Neural progenitor cell (in vitro differentiated cells): ENCODE measurements at places on chromosomes 11 and 22.

DNA sequence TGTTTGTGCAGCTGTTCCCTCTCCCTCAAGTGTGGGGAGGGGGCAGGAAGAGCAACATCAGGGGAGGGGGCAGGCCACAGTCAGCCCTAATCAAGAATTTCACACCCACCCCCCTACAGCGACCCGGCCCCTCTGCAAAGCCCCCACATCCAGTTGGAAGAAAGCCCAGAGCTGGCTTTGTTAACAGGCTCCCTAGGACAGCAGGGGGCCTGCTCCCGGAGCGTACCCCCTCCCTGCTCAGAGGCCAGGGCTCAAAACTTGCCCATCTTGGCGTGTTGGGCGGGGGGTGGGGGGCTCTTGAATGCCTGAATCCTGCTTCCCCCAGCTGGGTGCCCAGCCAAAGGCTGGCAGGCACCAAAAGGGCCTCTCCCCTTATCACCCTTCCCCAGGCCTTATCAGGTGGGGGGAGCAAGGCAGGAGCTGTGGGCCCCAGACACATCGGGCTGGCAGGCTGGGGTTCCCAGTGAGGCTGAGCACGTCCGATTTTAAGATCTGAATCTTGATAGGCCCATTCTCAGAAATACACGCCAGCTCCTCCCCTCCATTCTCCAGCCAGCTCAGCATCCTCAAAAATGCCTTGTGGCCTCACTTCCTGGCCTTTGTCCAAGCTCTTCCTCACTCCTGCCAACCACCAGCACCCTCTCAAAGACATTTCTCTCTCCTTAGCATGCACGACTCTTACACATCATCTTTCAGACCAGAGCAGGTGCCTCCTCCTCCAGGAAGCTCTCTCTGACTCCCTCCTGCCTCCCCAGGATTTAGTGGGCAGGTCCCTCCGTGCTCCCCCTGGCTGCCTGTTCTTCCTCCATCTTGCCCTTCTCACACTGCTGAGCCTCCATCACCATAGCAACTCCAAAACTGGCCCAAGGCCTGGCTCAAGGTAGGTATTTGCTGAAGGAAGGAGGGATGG is 384.8 kb downstream of the MN1 start:
- DNase-seq, result peak; percentile 49

- DNase-seq, result no peak
These were observed 18.7 kb downstream of the DRICH1 start for GRCh38 chr22:23613193-23613972.

- DNase-seq, result no peak
These were observed 3.0 kb downstream of the TTC12 start for GRCh38 chr11:113317339-113317738.

DNA sequence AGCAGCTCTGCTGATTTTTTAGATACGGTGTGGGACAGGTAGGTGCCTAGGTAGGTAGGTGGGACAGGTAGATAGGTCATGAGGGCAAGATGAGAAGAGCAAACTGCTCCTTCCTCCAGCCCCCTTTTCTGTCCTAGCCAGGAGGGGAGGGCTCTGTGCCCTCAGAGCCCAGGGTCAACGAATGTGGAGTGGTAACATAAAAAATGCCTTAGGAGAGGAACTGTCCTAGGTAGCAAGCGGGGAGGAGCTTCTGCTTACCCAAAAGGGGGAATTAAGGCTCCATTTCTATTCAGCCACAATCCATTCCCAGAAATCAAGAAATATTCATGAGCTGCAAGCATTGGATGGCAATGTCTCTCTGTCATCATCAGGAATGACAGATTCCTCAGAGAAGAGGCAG is 234.8 kb downstream of the GRIK4 start:
- DNase-seq, result peak; percentile 32

GRCh38 chr11:15758857-15759465 is 597.4 kb downstream of the SOX6 start:
- DNase-seq, result no peak

DNA sequence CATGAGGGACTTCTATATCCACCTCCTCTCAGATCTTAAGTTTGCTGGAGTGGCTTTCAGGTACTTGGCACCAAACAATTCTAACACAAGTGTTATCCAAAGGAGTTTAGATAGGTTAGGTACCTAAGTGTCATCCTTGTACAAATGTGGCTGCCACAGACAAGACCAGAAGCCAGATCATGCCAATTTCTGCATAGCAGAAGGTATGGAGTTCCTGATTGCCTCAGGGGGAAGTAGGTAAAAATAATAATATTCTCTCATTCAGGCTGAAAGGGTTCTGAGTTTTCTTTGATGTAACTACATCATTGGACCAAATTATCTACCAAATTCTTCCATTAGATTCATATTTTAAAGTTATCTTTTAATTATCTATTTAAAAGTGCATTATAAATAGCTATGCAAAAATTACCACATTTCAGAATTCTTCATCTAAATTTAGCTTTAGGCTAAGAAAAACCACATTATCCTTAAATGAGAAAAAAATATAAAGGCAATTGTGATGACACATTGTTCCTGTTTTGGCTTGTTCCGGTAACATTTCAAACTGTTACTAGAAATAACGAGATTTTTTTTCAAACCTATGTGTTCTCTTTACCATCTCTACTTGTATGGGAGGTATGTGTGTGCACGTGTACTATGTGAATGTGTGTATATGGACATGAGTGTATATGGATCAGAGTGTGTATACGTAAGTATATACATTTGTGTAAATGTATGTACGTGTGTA is 66.2 kb upstream of the POU2AF2 start:
- no peak for DNase-seq

DNA sequence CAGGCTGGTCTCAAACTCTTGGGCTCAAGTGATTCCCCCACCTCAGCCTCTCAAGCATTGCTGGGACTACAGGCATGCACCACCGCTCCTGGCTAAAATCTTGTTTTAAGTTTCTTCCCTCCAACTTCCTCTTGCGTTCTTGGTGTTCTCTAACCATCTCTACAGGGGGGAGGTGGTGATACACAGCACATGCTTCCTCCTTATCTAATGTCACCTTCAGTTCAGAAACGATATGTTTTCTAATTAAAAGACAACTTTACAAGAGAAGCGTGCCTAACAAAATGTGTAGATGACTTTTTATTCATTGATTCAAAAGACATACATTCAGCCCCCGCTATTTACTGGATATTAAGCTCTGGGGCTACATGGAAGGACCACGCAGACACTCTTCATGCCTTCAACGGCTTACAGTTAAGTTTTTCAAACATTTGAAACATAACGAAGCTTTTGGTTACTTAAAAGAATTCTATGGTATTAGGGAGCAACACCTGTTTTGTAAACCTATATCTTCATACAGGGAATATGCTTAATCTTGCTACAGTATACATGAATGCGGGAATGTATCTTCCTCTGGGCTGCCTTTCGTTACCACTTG is 933 bp upstream of the DLAT start:
- peak; percentile 15 for DNase-seq

DNA sequence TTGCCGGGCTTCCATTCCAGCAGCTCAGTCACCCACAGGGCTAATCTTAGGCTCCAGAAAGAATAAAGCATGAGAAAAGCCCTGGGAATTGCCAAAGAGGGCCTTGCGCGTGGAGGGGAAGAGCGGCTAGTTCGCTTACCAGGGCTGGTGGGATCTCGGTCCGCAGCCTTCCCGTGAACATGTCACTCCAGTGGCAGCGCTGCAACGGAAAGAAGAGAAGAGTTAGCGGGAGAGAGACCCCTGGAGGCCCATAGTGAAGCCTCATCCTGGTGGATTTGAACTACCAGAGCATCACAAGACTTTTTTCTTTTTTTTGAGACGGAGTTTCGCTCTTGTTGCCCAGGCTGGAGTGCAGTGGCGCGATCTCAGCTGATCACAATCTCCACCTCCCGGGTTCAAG is 18.0 kb downstream of the RANGAP1 start:
- no peak for DNase-seq

- DNase-seq, result no peak
These were observed 149.1 kb upstream of the SOX6 start for GRCh38 chr11:16505481-16505880.

DNA sequence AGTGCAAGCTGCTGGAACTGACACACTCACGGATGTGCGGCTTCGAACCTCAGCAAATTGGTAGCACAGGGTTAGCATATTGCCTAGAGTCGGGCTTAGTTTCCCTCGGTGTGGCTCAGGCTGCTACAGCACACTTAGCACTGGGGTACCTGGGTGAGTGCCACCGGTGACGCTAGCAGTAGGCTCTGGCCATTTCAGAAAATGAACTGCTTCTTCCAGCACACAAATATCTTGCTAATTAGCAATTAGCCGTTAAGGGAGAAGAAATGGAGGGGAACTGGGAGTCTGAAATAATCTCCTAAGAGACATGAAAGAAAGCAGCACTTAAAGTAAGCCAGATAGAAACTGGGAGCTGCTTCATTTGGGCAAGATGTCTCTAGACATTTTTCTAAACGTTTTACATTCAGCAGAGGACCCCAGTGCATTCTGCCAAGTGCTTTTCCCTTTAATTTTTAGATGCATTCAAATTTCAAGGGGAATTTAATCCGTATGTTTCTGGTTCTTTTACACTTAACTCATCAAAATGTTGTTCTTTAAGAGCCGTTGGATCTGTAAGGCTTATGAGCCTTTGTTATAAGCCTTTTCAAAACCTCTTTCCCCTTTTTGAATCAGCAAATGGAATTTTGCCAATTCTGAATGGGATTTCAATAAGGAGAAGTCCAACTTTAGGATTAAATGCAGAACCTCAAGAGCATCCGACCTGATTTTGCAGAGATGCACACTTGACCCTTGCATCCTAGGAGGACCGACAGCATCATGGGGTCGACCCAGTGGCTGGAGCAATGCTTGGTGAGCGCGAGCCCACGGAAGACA is 708.1 kb downstream of the NTM start:
- DNase-seq, result no peak

- DNase-seq, result no peak
These were observed 26.8 kb downstream of the GAB2 start for GRCh38 chr11:78390809-78391208.

GRCh38 chr22:37032134-37032534 is 12.6 kb downstream of the MPST start:
- no peak for DNase-seq

- DNase-seq, result no peak
These were observed 134.1 kb downstream of the CASP12 start for GRCh38 chr11:104763930-104764709.

DNA sequence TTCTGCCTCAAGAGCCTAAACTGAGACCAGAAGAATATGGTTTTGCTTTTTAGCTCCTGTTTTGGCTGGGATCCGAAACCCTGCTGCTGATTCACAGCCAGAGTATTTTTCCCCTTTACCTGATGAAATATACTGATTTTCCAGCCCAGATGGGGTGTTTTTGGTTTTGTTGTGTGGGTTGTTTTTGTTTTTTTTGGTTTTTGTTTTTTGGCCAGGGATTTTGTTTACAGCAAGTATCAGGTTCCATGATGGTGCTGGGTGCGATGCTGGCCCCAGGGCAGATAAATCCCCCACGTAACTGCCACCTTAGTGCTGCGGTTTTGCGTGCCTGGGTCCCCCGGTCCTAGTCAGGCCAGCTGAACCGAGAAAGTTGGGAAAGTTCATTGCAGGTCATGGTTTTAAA is 103.7 kb downstream of the ZBTB16 start:
- DNase-seq, result no peak

DNA sequence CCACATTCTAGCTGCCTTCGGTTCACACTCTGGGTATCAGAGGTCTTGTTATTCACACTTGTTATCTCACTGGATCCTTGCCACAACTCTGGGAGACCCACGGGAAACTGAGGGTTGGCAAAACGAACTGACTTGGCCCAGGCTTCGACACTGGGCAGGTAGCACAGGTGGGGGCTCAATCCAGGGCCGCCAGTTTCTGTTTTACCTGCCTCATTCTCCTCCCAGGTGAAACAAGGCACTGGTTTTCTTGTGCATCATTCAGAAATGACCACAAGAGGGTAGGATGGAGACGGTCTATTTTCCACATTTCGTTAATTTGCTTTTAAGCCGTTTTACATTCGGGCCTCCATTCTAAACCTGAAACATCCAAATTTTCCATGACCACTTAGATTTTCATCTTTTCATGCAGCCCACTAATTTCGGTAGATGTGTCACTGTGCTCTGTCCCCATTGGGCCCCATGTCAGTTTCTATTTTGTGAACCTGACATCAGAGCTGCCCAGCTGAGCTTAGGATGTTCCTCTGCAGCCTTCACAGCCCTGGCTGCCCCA is 108.1 kb downstream of the KIAA1671 start:
- DNase-seq, result no peak

GRCh38 chr11:66848671-66849500 is 5.6 kb downstream of the RCE1 start:
- DNase-seq, result no peak

GRCh38 chr11:9759519-9760192 is 95.8 kb downstream of the SWAP70 start:
- no peak for DNase-seq

DNA sequence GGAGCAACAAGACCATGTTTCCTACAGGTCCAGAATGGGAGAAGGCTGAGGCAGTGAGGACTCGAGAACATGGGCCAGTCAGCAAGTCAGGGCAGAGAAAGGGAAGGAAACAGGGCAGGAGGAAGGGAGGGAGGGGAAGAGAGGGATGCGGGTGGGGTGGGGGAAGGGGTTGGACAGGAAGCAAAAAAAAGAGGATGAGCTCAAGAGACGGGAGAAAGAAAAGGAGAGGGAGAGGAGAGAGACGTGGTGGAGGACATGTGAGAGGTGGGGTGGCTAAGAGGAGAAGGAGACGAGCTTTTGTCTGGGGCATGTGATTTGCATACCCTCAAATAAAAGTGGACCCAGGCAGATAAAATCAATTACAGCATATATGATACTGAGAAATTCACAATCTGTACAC is 389.5 kb upstream of the B3GAT1 start:
- DNase-seq, result no peak

GRCh38 chr11:76186776-76187279 is 19.5 kb downstream of the WNT11 start:
- DNase-seq, result no peak

DNA sequence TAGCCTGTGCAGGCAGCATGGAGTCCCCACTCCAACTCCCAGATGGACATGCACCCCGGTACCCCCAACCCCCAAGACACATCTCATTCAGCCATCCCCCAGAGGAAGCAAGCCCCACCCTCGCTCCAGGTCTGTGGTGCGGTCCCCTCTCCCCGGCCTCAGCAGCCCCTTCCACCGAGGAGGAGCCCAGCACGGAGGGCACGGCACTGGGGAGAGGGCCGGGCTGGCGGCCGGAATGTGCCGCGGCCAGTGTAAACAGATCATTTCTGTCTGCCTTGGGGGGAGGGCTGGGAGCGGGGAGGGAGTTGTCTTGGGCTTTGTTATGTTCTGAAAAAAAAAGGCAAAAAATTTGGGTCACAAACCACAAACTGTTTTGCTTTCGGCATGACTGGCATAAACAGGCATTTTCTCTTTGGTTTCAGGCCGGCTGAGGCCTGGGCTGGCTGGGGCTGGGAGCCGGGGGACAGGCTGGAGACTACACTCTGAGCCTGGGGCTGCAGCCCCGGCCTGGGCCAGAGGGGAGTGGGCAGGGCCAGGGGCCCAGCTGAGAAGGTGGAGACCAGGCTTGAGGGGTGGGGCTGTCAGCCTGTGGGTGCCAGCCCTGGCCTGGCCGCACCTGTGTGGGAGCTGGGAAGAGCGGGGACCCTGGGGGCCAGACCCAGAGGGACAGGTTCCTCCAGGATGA is 16.8 kb downstream of the IGF2 start:
- DNase-seq, result no peak

DNA sequence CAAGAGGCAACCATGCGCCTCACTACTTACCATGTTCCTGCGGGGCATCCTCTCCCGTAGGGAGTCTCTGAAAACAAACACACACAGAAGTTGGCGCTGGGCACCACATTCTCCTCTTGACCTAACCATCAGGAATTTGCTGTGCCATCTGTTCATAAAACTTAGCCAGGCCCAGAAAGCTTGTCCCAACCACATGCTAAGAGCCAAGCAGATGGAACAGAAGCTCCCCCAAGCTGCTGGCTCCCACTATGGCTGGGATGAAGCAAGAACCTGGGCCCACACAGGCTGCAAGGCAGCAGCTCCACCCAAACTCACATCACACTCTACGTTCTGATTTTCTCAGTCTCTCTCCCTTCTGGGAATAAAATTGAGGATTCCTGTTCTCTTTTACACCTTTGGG is 17.4 kb downstream of the HPS4 start:
- no peak for DNase-seq
